ENCODE measurements at places on chromosomes 6 and 20.

DNA sequence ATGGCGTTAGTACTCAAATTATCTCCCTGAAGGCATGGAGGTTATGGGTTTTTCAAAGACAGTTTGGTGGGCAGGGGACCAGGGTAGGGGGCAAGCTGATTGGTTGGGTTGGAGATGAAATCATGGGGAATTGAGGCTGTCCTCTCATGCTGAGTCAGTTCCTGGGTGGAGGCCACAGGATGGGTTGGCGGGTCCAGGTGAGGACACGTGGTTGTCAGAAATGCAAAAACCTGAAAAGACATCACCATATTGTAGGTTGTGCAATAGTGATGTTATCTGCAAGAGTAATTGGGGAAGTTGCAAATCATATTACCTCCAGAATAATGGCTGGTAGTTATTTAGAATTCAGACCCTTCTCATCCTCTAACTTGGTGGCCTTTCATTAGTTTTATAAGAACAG, 30.1 kb downstream of the GPX6 start:
- DNase-seq, result no peak

- no peak for DNase-seq
Measured at GRCh38 chr6:32843331-32843978, 392 bp downstream of the PSMB8 start.

GRCh38 chr20:24584538-24585356, 115.3 kb downstream of the SYNDIG1 start:
- DNase-seq, result no peak

GRCh38 chr20:62831361-62831788, 14.5 kb downstream of the COL9A3 start:
- no peak for DNase-seq

DNA sequence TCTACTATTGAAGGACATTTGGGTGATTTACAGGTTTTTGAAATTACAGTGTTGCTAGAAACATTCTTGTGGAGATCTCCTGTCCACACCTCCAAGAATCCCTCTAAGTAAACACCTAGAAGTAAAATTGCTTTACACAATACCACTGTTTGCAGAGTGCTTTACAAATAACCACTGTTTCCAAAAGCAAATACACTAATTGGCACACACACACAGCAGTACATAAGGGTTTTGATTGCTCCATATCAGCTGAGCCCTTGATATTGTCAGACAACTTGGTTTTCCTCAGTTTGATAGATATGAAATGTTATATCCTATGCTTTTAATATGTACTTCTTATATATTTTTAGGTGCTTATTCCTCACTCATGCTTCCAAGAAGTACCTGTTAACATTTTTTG, 6.3 kb downstream of the HMGN4 start:
- DNase-seq, result no peak

- no peak for DNase-seq
Measured at GRCh38 chr20:58590679-58591473, 60.2 kb upstream of the STX16 start.

GRCh38 chr6:26065952-26066380, 21.3 kb upstream of the HFE start:
- no peak for DNase-seq

DNA sequence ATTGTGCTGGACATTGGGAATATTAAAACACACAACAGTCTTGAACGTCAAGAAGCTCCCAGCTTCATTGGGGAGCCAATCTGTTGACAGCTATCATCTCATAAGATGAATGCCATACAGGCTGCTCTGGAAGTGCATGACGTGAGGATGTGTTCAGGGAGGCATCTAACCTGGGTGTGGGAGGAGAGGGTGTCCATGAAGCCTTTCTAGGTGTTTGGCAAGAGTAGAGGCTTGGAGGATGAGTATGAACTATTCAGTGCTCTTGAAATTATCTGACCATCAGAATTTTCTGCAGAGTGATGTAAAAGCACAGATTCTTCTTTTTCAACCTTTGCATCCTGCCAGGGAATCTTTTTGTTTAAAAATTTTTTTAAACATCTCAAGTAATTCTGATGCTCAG, 11.6 kb downstream of the AKAP7 start:
- no peak for DNase-seq

DNA sequence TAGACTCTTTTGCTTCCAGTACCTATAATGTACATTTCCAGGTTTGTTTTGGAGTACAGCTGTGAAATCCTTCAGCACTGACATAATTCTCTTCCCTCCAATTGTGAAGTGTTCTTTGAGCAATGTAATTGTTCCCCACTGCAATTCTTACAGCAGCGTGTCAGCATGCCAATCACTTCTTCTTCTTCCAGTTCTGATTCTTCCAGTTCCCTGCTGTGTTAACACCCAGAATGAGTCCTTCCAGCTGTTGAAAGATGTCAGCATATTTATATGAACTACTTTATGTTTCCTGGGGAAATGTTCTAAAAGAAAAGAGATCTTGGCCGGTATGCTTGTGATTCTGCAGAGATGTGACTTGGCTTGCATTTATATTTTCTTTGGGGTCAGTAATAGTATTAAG, 213.9 kb downstream of the UNC5CL start:
- no peak for DNase-seq

- no peak for DNase-seq
Measured at GRCh38 chr20:31473331-31474096, 1.4 kb downstream of the DEFB124 start.

DNA sequence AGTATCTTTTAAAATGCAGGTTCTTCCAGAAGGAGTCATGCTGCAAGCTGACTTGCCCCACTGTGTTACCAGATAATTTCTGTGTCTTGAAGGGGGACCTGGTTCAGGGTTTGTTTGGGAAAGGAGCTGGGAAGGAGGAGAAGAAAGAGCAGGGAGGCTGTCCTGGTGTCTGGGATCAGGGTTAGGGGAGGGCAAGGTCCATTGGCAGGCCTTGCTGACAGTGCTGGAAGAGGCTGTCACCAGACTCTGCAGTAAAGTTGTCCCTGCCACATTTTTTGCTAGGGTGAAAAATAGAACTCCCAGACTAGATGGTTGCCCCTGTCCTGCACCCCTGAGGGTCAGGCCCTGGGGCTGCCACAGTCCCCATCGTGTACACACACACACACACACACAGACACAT, 14.9 kb downstream of the GLP1R start:
- no peak for DNase-seq

DNA sequence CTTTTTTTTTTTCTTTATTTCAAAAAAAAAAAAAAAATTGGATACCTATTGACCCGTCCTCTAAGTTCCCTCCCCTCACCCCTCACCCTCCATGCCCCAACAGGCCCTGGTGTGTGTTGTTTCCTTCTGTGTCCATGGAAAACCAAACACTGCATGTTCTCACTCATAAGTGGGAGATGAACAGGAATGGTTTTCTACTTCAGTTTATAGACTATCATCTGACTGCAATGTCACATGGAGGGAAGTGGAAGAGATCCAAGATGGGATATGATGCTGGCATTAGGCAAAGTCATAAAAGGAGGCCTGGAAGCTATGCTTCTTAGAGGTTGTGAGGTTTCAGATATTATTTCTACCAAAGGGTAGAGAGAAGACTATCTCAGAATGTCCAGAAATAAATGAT, 237.5 kb downstream of the MAFB start:
- no peak for DNase-seq

DNA sequence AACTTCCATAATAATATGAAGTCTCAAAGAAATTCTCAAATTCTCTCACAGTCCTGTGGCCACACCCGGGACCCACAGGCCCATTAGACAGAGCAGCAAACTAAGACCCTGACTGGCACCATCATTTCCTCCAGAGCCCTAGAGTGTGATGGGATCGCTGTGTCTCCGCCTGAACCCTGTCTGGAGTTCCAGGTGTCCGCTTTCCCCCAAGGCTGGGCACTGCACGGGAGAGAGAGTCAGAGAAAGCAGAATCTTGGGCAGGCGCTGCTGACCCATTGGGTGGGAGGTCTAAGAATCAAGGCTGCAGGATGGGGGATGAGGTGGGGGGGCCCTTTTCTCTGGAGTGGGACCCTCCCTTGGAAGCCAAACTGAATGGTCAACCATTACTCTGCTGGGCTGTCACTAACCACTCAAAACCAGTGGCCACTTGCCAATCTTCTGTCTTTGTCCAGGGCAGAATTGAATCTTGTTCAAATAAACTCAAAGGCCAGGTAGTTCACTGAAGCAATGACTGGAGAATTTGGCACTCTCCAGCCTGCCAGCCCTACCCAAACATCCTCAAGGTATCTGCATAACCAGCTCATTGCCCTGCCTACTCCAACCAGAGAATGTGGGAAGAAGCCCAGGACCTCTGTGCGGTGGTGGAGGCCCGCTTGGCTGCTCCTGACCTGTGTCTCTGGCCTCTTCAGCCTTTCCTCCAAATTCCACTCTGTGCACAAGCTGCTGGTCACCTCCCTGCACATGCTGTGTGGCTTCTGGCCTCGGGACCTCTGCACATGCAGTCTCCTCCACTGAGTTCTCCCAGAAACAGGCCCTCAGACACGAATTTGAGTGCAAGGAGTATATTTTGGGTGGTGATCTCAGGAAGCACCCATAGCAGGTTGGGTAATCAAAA, 141.1 kb downstream of the CEBPB start:
- no peak for DNase-seq

DNA sequence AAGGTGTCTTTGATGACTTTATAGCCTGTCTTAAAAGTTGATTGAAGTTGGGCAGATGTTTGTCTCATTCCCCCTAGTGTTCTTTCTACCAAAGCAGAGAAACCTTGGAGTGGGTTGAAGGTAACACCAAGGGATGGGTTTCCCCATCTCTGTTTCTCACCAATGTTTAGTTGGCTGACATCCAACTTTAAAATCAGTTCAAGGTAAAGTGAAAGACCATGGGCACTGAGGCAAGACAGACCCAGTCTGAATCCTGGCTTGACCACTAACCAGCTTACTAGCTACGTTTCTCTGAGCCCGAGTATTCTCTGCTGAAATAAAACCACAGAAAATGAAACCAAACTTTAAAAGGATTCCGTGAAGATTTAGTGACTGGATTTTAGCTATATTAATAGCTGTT, 258.9 kb downstream of the KIF16B start:
- no peak for DNase-seq

DNA sequence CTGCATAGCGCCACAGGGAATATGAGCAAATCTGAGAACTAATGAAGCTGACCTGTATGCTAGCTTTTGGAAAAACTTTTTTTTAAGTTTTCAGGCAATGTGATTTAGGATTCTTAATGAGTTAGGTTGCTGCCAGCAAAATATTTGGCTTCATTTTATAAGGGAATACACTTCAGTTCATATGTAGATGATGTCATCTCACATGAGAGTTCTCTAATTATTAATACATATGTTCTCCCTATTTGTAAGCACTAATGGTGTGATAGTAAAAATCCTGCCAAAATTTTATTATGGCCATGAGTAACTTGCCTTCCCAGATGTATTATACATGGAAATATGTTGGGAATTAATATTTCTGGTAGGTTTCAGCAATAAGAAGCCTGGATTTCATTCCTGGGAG, 573.8 kb downstream of the EPM2A start:
- DNase-seq, result no peak

Measured in Right ventricle myocardium superior (tissue), 1 donor.